H1 (cell line): ENCODE measurements at places on chromosomes 4 and X. TPM values are rescaled to one million over a fixed set of nuclear protein-coding genes. Genes with fewer than 3 reads are reported as not detected.

DNA sequence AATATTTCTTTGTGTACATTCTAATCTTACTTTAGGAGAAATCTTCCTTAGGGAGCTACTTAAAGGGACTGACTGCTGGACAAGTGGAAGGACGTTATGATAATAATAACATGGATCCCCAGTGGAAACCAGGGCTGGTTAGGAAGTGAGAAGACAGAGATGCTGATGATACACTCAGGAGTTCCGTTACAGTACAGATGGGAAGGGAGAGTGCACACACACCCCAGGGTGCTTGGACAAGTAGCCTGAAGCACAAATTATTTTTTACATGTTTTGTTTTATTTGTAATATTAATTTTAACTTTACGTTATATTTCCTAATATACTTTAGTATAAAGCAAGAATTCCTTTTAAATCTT, 84.1 kb downstream of the BMPR1B start:
- no peak for DNase-seq
- H3K27ac ChIP-seq = no peak overlapping the region
- H3K27me3 ChIP-seq = no peaks in the 10 kb centered on the region
- H3K4me1 ChIP-seq = no peaks in the 10 kb centered on the region

DNA sequence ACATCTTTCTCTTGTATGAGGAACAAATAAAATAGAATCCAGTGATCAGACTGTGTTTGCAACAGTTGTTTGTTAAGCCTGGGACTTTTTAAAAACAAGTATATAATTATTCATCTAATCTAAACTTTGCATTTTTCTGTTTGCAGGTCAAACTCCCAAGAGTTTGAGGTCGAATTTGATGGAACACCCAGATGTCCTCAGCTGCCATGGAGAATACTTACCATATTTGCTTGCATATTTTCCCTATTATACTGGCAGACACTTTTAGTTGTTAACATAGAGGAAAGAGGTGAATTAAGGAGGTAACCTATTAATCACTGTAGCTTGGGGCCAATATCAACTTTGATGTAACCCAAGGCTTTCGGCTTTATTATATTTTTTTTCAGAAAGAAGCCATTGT, 401.5 kb upstream of the DIPK2B start:
- no peaks in the 10 kb centered on the region; the same call in 1 of the 2 replicates for H3K4me1 ChIP-seq
- no peak overlapping the region for H3K27ac ChIP-seq
- H3K36me3 ChIP-seq = no peaks in the 10 kb centered on the region

DNA sequence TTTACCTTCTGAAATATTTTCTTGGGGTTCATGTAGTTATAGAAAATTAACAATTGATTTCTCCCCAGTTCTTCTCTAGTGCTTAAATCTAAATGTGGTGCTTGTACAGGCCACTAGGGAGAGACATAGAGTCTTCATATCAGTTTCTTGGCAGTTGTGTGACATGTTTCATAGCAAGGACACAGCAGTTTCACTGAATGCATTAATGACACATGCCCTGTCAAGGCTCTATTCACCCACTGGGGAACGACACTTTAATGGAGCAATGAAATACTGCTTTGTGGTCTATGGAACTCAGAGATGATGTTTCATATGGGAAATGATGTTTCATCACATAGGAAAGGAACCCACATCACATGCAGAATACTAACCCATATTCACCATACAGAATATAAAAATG, 2.8 kb downstream of the VEGFC start:
- no peak overlapping the region for H3K27ac ChIP-seq
- no peaks in the 10 kb centered on the region for H3K4me1 ChIP-seq
- peaks cover 4% of the 10 kb centered on the region for H3K27me3 ChIP-seq
- no peak for DNase-seq
- no peak overlapping the region for H3K4me3 ChIP-seq

GRCh38 chr4:25667931-25668557, 12.4 kb downstream of the SLC34A2 start:
- no peak for DNase-seq
- no peaks in the 10 kb centered on the region for H3K36me3 ChIP-seq
- H3K27me3 ChIP-seq = no peaks in the 10 kb centered on the region
- no peak overlapping the region for H3K4me3 ChIP-seq
- H3K27ac ChIP-seq = no peak overlapping the region

PPP2R2C gene
- 6.4 and 7.5 TPM in 2 replicates for polyA plus RNA-seq
